ENCODE measurements at places on chromosomes 5 and 9.

- DNase-seq = no peak
These were observed 14.2 kb upstream of the RALGDS start for GRCh38 chr9:133135146-133135745.

GRCh38 chr5:80713631-80714030, 58.8 kb upstream of the DHFR start:
- DNase-seq = no peak

DNA sequence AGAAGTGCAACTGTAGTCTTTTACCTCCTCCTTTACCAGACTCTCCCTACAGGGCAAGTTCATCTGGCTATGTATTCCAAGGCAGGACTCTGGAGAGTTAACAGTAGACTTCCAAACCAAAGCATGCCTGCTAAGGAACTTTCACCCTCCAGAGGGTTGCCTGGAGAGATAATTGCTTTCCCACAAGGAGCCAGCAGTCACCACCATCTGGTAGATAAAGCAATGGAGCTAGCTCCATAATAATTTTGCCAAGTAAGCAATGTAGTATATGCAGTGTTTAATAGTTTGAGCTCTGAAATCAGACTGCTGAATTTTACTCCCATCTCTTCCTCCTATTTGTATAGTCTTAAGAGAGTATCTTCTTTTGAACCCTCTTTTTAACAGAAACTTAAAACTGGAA, 566.8 kb upstream of the PTGER4 start:
- no peak for DNase-seq

- no peak for DNase-seq
These were observed 69.3 kb downstream of the HSD17B3 start for GRCh38 chr9:96232539-96233241.

GRCh38 chr9:119092125-119092524, 277.1 kb downstream of the BRINP1 start:
- DNase-seq = no peak

DNA sequence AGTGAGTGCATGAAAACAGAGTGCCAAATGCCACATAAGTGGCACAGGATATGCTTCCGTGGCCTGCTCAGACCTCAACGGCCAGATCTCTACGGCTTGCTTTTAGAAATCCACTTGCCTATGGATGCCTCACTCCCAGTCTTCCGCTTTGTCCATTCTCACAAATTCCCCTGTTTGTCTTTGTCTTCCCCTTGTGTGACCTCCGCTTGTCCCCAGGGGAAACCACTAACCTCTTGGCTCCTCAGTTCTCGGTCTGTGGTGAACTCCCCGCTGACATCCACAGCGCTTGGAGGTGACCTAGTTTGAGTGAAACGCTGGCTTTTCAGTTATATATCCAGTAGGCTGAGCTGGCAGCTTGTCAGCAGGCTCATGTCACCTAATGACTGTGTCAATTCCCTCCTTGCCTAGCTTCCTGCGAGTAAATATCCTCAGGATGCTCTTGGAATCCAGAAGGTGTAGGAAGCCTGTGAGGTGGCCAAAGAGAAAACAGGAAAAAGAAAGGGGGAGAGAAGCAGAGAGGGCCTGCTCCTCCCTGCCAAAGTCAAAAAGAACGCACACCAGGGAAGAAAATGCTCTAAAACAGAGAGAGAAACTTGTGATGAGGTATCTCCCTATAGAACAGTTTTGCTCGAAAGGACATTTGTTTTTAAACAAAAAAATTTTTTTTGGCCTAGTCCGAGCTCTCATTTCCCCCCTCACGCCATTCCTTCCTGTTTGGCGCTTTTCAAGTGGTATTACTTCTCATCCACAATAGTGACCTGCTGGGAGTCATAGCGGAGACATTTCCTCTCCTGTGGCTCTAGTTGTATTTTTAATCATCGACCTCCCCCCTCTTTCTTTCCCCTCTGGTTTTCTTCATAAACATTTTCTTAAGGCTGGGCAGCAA, 101.6 kb upstream of the SPRY4 start:
- DNase-seq = no peak

DNA sequence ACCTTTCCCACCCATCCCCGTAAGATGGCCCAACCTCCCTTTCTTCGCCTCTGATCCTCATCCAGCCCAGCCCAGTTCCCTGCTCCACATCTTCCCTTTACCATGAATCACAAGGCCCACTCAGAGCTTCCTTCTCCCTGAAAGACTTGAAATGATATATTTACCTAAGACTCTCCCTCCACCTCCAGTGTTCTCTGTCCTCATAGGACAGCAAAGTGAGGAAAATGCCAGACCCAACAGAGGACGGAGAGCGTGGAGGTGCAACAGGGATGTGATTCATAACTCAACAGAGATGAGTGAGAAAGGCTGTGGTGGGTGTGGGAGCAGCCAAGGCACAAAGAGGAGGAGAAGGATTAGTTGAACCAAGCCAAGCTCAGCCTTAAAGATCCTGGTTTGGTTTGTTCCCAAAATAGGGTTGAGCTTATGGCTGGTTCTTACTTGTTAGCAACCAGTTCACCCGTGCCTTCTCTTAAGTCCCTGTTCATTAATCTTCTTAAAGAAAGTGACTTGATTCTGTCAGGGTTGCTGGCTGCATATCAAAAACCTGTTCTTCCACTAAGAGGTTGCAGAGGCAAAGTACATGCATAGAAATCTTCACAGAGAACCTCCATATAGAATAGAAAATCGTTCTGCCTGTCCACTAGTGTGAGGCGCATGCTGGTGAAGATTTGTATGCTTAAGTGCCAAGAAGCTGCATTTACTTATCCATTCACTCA, 183.2 kb downstream of the ACTL7B start:
- DNase-seq = peak; percentile 85

DNA sequence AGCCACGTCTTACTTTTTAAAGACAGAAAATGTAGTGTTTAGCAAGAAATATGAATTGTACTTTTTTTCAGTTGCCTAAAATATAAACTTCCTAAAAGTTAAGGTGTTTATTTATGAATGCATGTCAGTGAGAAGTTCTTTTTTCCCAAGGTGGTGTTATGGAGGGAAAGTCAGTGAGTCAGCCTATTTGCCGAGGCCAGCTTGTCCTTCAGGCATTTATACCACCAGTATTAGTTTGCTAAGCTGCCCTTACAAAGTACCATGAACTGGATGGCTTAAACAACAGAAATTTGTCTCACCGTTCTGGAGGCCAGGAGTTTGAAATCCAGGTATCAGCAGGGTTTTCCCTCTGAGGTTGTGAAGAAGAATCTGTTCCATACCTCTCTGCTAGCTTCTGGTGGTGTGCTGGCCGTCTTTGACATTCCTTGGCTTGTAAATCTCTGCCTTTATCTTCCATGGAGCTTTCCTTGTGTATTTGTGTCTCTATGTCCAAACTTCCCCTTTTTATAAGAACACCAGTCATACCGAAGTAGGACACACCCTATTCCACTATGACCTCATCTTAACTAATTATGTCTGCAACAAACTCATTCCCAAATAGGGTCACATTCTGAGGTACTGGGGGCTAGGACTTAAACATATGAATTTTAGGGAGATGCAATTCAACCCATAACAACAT, 38.4 kb downstream of the PRKACG start:
- DNase-seq = no peak

- DNase-seq = peak; percentile 52
These were observed 212.5 kb downstream of the DAB2IP start for GRCh38 chr9:121863955-121864354.

DNA sequence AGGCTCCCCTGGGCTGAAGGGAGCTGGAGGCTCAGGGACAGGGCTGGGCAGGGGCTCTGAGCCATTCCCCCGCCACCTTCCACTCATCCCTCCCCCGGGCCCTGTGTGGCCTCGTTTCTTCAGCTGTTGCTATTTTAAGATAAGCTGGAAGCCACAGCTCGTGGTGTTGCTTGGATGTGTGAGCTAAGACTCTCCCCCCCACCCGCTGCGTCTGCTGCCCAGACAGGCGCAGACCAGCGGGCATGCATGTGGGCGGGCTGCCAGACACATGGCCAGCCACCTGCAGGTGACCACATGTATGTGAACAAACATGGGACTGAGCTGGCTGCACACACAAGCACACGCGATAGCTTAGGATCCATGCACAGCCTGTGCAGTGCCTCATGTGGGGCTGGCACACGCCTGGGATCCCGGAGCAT, 8.7 kb downstream of the SNCB start:
- DNase-seq = no peak

DNA sequence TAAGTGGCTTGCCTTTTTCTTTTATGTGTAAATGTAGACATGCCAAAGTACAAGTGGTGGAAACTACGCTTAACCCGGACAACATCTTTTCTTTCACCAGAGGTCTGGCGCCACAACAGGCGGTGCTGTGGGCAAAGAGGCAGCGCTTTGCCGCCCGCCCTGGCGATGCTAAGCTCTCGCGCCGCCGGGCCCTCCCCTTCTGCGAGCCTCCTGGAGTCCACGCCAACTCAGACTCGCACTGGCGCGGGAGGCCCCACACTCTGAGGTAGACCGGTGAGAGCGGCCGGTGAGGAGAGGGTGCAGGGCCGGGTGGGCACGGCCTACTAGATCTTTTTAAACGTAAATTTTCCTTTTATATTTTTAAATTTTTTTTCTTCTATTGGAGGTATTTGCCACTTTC, 2253.1 kb upstream of the C9orf72 start:
- no peak for DNase-seq

DNA sequence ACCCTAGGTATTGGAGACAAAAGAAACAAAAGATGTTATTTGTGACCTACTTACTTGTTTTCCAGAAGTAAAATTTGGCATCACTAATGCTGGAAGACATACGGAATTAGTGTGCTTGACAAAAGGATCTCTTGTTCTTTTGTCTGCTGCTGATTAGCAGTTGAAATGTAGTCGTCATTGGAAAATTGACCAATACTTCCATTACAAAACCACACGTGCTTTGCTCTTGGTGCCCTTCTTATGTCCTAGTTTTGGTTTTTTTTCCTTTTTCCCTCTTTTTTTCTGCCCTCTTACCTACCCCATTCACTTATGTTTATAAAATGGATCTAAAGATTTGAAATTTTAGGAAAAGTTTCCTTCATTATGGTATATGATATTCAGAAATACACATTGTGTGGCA, 197.4 kb downstream of the FER start:
- DNase-seq = no peak

GRCh38 chr5:2871282-2871681, 119.8 kb upstream of the IRX2 start:
- no peak for DNase-seq

GRCh38 chr5:980966-981365, 27.6 kb upstream of the NKD2 start:
- peak; percentile 81 for DNase-seq

DNA sequence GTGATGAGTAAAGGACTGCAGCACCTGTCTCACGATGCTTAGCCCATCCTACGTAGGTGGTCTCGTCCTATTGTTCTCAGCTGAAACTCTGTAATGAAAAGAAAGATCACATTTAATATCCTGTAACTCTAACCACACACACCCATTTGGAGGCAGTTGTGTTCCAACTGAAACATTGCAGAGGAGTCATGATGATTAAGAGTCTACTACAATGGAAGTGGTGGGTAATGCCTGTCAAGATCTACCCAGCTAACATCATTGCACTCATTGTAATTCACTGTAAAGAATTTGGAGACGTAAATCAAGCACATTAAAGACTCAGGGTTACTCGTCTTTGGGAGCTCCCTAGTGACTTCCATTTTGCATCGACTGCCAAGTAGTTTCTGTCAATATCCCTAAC, 106.0 kb upstream of the PTPN3 start:
- DNase-seq = no peak

- peak; percentile 6 for DNase-seq
These were observed 24.4 kb upstream of the SMAD5 start for GRCh38 chr5:136108180-136108611.

GRCh38 chr5:62477801-62478200, 65.2 kb downstream of the IPO11 start:
- no peak for DNase-seq

DNA sequence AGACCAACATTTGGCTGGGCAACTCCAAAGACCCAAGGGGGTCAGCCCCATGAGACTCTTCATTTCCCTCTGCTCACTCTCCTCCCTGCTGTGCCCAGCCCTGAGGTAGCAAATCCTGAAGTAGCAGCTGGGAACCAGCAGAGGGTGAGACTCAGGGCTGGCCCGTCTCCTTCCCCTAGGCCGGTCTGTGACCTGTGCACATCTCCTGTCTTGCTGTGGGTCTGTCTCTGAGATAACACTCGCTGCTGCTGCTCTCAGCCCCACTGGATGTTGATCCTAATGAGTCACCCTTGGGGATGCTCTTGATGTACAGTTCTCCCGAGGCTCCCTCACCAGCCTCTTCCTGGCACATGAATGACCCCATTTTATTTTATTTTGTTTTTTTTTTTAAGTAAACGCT, 7.3 kb upstream of the OR2V1 start:
- no peak for DNase-seq

DNA sequence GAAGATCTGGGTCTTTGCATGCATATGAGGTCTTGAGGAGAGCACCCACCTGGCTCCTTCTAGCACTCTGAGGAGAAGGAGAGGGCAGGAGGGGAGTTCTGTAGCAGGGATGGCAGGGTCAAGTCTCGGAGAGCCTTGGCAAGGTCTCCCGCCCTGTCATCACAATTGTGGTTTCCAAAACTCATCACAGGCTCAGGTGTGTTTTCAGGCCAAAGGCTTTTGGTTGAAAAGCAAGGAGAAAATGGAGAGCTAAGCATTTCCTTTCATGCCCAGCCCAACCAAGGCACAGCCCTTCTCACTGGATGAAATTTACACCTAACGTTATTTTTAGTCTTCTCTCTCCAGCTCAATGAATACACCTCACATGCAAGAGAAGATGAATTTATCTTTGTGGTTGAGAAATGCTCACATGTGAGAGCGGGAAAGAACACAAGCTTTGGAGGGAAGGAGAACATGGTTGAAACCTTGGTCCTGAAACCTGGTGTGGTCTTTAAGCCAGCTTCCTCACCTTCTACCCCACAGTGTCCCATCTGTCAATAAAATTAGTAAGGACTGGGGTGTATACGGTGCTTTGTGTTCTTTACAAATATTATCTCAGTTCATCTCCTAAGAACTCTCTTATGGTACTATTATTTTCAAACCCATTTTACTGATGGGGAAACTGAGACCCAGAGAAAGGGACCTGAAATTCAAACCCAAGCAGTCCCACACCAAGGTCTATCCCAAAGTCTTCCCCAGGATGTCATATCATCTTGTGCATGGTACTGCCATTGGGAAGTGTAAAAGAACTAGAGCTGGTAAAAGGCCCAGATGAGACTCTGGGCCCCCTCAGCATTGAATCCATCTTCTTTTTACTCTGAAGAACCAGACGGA, 47.8 kb upstream of the CPEB4 start:
- no peak for DNase-seq
